ENCODE measurements at places on chromosomes 5 and 9.

DNA sequence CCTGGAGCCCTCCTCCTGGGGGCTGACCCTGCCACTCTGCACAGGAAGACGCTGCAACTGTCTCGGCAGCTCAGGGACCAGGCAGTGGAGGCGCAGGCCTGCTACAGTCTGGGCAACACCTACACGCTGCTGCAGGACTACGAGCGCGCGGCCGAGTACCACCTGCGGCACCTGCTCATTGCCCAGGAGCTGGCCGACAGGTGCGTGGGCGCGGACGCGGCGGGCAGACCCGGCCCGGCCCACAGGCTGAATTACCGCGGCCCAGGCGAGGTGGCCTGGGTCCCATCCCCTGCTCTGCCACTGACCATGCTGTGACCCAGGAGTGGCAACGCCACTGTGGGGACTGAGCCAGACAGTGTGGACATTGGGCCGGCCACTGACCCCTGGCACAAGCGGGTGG lies 11.2 kb downstream of the GPSM1 start:
- no peak for DNase-seq

DNA sequence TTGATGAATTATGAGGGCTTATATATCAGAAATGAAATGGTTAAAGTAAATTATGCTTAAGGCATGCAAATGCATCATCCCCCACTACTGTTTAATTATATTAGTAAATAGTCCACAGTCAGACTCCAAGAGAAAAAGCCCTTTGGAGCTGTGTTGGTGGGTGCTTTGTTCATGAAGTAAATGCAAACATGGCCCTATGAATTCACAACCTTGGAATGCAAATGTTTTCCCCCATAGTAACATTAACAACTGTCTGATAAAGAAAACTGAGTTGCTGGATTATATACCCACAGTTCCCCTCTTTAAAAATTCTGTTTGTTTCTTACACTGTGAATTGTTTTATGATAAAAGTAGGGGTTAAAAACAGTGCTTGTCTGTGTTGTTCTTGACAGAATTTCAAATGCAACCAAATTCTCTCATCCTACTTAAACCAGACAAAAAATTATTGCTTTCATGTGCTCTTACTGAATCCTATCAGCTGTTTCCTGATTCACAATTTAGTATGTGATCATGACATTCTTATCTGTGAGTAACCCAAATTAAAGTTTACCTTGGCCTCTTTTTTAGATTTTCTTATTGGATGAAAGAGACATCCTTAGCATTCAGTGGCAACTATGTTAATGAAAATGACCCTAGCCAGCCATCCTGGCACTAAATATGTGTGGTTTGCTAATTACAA lies 48.5 kb upstream of the SNCAIP start:
- no peak for DNase-seq

- no peak for DNase-seq
Measured at GRCh38 chr5:20618340-20618739, 630.3 kb upstream of the CDH18 start.

DNA sequence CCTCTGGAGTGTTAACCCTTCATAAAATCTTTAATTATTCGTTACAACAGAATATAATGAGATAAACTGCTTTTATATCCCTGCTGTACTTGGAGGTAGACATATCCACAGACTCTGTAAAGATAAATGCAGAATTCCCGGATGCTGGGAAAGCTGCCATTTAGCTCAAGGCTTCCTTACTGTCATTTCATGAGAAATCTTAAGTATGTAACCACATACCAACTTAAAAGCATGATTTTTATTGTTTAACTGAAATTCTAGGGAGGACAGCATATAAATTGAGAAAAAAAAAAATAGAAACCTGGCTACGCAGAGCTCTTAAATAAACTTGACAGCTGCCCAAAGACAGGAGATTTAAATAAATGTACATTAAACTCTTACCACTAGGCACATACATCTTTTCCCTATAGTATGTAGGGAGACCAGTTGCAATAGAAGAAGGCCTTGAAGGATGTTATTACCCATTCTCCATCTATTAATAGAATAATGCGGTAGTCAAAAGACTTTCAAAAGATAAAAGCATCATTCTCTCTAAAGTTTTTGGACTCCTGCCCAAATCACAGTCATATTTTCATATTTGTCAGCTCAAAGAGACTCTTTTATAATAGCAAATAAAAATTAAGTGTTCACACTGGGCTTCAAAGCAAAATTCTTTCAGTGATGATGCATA lies 373.8 kb downstream of the NDUFS4 start:
- no peak for DNase-seq

GRCh38 chr9:106964329-106964728 lies 101.4 kb downstream of the ZNF462 start:
- no peak for DNase-seq

GRCh38 chr9:5578018-5578697 lies 50.7 kb upstream of the RIC1 start:
- DNase-seq, result no peak

DNA sequence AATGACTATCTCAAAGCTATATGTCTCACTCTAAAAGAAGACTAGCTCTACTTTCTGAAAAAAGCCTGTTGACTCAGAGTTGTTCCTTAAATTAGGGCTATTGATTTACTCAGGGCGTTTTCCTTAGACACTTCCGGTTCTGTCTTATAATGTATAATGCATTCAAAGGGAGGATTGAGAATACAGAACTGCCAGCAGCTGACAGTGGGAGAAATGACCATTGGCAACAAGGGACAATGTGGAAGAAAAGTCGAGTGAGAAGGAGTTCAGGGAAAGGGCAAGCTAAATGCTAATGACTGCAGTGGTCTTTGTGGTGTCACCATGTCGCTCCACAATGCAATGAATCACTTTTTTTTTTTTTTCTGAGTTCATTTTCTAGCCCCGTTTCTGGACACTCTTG lies 65.7 kb upstream of the ANKH start:
- no peak for DNase-seq

- no peak for DNase-seq
Measured at GRCh38 chr9:112945620-112946208, 55.0 kb upstream of the SLC46A2 start.

DNA sequence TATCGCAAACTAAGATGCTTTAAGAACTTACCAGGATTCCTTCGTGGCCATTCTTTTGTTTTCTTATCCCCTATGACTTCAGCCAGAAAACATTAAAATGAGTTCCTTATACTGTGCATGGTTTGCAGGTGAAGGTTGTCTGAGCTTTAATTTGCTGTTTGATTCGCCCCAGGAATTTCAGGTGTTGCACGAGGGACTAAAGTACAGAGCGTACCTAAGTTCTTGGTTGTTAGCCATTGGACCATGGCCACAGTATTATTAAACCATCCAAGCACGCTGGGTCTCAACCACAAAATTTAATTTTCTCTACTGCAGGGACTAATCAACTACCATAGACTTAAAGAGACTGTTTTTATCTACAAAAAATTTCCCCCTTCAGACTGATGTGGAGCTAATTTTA lies 208.4 kb upstream of the MPDZ start:
- no peak for DNase-seq

DNA sequence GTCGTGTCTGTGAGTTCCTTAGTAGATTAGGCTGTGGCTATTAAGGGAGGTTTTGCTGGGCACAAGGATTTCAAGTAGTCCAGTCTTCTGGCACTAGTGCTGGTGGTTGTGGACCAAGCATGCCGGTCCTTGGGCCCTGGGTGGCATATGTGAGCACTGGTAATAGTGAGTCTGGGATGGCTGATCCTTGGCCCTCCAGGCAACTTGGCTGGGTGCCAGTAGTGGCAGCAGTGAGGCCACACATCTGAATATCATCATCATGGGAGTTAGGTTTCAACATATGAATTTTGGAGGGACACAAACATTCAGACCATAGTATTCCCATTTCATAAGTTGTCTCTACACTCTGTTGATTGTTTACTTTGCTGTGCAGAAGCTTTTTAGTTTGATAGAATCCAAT lies 25.3 kb upstream of the APBA1 start:
- DNase-seq, result no peak

- no peak for DNase-seq
Measured at GRCh38 chr9:17837965-17838364, 259.1 kb downstream of the SH3GL2 start.

- no peak for DNase-seq
Measured at GRCh38 chr5:130715541-130715940, 449.5 kb downstream of the HINT1 start.

DNA sequence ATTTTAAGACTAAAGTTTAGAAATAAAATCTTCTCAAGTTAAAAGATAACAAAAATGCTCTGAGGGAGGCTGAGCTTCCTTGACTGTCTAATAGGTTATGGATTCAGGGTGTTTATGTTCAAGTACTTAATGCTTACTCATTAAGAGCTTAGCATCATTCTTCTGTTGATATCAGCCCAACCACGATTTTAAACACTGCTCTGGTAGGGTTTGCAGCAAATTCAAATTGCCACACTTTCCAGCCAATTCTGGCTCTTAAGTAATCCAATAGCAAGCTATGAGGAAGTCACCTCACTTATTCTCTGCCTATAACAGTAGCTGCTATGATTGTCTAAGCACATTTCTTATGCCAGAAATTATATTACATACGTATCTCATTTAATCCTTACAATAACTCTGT lies 191.0 kb upstream of the KIF2A start:
- no peak for DNase-seq

DNA sequence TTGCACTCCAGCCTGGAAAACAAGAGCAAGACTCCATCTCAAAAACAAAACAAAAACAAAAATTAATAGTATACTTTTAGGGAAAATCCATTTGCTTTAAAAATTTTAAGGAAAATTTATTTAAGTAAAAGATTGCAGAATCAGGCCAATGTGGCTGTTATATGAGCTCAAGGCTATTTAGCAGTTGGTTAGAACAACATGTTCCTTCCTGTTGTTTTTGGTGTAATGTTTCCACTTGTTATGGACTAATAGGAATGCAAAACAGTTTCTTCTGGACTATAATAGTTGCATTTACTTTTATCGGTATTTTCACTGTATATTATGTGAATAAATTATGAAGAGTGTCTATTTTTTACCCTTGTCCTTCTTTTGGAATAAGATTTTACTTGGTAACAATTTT lies 3.0 kb upstream of the CDC42SE2 start:
- no peak for DNase-seq

GRCh38 chr5:151101151-151101550 lies 20.3 kb upstream of the TNIP1 start:
- DNase-seq, result no peak

- no peak for DNase-seq
Measured at GRCh38 chr9:116189683-116190082, 36.1 kb downstream of the PAPPA start.

GRCh38 chr5:133273661-133274596 lies 222.1 kb downstream of the HSPA4 start:
- no peak for DNase-seq

DNA sequence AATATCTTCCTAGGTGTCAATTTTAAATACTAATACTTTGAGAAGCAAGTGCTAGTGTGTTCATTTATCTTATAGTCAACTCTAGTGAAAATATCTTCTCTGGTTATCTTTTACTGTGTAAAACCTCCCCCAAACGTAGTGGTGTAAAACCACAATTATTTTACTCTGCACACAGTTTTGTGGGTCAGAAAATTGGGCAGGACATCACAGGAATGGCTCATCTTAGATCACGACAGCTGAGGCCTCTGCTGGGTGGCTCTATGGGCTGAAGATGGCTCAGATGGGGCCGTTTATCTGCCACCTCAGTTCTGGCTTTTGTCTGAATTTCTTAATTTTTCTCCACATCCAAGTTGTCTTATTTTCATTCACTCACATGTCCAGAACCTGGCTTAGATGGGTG lies 457.2 kb upstream of the ACTBL2 start:
- no peak for DNase-seq

GRCh38 chr5:72434056-72434780 lies 73.0 kb downstream of the ZNF366 start:
- DNase-seq, result no peak

GRCh38 chr5:41935544-41935943 lies 10.5 kb downstream of the FBXO4 start:
- no peak for DNase-seq

DNA sequence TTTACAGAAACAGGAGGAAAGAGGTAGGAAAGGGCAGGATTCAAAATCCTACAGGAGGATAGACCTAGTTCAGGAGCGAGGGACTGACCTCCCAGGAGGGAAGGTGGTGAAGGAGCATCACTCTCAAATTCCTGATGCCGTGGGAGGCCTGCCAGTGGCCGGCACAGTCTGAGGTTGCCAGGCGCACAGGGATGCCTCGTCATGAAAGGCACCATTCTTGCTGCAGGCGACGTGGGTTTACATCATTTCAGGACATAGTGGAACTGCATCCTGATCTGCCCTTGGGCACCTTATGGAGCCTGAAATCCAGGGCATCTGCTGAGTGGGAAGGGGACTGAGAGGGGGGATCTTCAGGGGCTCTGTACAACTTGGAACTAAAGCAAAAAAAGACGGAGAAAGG lies 163.2 kb upstream of the S1PR3 start:
- DNase-seq, result no peak

GRCh38 chr5:139796061-139796806 lies 626 bp downstream of the PSD2 start:
- DNase-seq, result no peak

DNA sequence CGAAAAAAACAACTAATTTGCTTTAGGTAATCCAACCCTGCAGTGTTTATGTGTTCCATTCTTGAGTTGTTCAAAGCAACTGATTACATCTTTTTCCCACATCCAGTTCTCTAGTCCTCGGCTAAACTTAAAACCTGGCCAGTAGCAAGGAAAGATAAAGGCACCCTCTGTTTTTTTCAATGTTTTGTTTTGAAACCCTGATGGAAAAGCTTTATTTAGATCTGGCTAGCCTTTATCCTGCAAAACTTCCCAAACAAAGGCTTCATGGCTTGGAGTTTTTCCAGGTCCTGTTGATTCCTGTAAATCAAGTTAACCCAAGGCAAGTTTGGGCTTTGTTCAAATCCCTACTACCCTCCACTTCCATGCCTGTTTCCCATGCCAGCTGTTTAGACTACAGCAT lies 105.1 kb downstream of the CEMIP2 start:
- no peak for DNase-seq

GRCh38 chr9:34426347-34427074 lies 31.9 kb downstream of the FAM219A start:
- DNase-seq, result no peak

- no peak for DNase-seq
Measured at GRCh38 chr5:87361031-87361445, 51.7 kb downstream of the CCNH start.

- no peak for DNase-seq
Measured at GRCh38 chr5:7881091-7881490, 12.1 kb downstream of the MTRR start.

DNA sequence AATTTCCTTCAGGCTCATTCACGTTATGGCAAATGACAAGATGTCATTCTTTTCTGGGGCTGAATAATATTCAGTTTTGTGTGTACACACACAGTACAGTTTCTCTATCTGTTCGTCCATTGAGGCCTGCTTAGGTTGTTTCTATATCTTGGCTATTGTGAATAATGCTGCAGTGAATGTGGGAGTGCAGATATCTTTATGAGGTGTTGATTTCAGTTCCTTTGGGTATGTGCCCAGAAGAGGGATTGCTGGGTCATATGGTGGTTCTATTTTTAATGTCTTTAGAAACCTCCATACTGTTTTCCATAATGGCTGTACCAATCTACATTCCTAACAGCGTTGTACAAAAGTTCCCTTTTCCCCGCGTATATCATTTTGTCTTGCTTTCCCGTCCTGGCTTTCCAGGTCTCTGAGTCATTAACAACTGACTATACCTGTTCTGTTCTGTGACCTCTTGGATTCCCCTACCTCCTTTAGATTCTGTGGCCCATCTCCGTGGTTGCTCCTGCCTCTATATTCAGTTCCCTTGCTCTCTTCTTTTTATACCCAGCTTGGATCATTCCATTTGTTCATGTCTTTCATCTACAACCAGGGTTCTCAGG lies 6.8 kb downstream of the SNX30 start:
- DNase-seq, result no peak

- DNase-seq, result no peak
Measured at GRCh38 chr9:118269623-118270022, 565.4 kb downstream of the TLR4 start.

Measured in GM18507 (cell line).